Stomach (tissue), 19 donors: ENCODE measurements at places on chromosomes 7 and 10.
A peak's percentile ranks its signal among the peaks of the same experiment; 100 is the strongest.

GRCh38 chr7:124032369-124033094 lies at the start of gene TMEM229A:
TMEM229A (minus strand) TSS chr7:124033067; CDS start chr7:124033003, 64 bp downstream.
- DNase-seq: peak; percentile 83

DNA sequence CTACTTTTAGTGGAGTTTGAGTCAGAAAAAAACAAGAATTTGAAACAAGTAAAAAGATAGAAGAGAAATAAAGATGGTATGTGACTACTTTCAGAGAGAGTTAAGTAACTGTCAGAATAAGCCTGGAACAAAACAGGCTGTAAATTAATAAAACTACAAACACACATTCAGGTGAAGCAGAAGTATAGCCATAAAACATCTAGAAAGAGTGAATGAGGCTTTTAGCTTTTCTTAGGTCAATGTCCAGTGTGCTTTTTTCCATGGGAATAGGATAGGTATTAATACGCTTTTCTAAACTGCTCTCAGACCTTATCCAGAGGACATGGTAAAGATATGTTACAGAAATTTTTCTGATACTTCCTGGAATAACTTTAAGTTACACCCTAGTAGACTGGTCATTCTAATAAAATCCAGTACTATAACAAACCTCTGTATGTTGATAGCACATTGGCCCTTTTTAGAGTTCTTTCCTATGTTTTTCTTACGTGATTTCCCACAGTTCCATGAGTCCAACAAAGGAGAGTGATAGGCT lies 23.3 kb downstream of the TMEM106B start:
- DNase-seq: no peak

GRCh38 chr10:52879091-52879807 lies 106.7 kb upstream of the MBL2 start:
- DNase-seq: no peak

DNA sequence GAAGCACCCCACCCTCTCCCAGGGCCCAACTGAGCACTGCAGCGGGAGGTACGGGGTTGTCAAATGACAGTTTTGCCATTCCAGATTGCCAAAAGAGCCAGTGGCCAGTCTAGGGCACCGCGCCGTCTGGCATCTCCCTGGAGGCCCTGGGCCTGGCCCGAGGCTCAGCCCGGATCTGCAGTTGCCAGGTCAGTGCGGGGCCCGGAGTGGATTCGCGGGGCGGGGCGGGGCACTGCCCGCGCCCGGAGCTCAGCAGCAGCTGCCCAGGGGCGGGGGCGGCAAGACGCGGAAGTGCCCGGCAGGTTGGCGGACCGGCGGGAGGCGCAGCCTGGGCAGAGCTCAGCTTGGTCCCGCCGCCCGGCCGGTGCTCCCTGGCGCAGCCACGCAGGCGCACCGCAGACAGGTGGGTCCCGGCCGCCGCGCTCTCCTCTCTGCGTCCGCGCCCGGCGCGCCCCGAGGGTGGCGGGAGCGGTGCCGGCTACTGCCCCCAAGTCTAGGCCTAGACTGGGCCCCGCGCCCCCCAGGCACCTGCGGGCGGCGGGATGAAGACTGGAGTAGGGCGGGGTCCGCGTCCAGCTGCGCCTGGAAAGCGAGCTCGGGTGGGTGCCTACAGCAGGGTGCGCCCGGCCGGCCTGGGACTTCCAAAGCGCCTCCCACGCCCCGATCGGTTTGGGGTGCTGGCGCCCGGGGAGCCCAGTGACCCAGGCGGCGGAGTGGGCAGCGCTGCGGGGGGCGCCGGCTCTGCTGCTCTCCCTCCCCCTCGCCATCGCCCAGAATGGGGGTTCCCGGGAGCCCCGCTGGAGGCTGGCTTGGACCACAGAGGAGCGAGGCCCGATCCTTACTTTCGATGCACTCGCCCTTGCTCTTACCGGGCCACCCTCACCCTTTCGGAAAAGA lies at the start of gene IRF5:
IRF5 (plus strand) TSS at position 281 of the 897 bp plus-strand sequence. CDS start 4,155 bp downstream, outside the sequence.
- peak; percentile 80 for DNase-seq

DNA sequence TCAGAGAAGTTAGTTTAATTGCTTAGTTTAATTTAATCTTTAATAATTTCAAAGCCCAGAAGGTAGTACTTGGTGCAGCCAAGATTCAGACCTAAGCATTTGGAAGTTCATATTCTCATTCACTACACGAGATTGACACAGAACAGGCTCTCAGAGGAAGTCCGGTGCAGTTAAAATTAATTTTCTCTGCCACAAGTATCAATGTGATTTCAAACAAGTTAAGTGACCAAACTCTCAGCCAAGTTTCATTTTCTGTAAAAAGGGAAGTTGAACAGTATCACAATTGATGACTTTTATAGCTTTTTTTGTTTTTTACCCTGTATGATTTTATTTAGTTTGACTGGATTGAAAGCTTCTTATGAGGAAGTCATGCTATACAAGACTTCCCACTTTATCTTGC lies 1494.9 kb upstream of the LRRTM3 start:
- DNase-seq: no peak

DNA sequence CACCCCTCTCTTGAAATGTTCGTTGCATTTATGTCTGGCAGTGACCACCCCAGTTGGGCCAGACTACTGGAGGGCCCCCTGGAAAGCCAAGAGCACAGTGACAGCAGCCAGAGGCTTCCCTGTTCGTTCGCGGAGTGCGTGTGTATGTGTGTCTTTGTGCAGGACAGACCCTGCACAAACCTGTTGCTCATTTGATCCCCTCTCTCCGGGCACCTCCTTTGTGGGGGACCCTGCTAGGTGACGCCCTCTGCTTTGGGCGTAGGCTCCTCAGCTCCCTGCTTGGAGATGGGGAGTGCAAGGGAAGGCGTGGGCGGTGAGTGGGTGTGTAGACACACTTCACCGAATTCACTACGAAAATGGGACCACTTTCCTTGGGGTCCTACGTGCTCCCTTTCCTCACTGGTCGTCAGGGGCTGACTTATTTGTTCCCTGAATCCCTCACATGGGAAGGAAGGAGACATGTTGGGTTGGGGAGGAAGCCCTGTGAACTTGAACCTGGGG lies 38.7 kb downstream of the AGAP3 start:
- no peak for DNase-seq

DNA sequence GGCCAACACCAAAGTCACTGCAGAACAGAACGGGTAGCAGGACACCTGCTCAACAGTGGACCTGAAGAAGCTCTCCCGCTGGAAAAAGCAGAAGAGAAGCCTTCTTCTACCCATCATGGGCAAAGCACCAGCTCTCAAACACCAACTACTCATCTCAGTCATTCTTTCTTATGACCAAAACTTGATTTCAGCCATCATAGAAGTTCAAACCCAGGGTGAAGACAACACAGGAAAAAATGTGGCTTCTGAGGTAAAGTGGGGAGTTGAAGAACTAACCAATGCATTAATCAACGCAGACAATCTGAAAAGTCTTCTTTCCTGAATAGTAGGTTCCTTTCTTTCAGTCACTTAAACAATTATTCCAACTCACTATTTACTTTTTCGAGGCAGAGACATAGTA lies 83.3 kb downstream of the ELMO1 start:
- no peak for DNase-seq

DNA sequence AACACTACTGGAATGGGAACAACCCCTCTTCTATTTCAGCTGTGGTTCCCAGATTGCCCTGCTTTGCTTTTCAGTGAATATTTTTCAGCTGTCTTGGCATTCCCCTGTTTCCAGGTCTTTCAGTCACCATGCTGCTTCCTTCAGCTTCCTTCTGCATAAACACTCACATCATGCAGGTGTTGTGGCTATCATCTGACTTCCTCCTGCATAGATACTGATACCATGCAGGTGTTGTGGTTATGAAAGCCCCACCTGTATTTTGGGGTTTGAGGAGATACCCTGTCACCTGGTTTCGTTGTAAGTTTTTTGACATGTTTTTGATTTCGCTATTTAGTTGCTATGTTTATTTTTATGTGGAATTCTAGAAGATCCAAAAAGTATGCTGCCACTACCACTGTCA lies 71.5 kb downstream of the SLC35B4 start:
- no peak for DNase-seq

DNA sequence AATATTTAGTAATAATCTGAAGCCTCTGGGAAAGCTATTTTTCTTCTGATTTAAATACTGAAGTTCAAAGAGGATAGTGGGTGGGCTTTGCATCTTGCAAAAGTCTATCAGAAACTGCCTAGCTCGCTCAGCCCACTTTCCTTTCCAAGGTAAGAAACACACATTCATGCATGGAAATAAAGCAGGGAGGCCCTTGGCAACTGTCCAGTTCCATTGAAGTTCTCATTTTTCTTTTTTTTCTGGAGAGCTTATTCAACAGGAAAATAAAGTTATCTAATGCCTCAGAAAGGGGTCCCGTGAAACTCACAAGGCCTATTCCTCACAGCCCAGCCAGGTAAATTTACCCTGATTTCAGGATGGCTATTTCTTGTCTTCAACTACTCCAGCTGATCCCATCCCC lies 654.9 kb downstream of the KCNMA1 start:
- peak; percentile 35 for DNase-seq

- peak; percentile 29 for DNase-seq
Measured at GRCh38 chr7:77348371-77348813, 67.8 kb downstream of the GSAP start.

DNA sequence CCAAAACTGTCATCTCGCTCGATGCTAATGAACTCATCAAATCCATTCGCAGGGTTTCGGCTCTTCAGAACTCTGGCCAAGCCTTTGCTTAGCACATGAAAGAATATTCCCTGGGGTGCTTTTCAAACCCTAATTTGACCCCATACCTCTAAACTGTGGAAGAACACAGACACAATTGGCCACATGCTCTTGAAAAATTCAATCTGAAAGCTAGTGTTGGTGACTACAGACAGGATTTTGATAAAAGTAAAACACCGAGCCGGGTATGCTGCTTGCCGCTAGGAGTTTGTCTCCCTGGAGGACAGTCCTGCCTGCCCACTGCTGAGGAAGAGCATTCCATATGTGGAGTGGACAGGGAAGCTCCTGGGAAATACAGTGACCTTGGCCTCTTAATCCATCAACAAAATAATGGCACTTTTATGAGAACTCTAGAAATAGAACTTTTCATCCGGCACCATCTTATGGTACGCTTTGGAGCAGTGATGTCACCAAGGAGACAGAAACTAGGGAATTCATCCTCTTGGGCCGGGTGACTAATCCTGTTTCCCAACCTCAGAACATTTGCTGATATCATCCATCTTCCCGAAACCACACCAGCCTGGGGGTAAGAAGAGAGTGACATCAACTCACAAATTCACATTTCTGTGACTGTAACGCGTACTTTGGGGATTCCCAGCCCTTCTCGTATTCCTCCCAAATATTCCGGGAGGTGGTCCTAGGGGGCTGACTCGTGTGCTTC lies 34.2 kb downstream of the MTURN start:
- no peak for DNase-seq

DNA sequence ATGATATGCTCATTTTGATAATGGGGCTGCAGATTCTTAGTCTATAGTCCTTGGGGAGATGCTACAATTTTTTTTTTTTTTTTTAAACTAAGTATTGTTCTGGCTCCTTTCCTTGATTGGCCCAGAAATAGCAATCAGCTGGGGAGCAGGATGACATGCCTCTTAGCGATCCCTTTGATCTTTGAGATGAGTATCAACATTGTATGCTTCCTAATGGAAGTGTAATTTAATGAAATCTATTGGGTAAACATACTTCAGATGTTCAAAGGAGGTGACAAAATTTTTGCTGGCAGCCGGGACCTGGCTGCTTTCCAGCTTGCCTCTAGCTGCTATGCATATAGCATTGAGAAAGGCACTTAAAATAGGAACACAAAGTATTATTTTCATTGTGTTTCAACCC lies 43.5 kb downstream of the VTI1A start:
- peak; percentile 79 for DNase-seq

GRCh38 chr7:50795253-50795652 lies 12.6 kb upstream of the GRB10 start:
- DNase-seq: no peak

GRCh38 chr7:66315192-66315591 lies 110.1 kb downstream of the TPST1 start:
- DNase-seq: no peak

- DNase-seq: peak; percentile 55
Measured at GRCh38 chr7:106178593-106179134, 66.6 kb upstream of the SYPL1 start.

DNA sequence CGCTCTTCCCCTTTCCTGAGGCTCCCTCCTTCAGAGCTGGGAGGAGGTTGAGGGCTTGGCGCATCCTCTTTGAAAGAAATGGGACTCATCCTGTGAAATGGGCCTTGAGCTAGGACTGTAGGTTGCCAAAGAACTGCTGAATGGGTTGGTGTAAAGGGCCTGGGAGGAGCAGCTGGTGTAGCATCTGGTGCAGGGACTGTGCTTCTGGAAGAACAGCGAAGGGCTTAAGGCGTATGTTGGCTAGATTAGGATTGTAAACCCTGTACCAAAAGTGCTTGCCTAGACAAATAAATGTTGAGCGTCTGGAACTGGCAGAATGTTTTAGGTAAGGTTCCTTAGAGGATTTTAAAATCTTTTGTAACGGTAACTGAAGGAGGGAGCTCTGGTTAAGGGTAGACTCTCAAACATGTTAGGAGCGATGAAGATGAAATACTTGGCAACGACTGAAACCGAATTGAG lies 563 bp downstream of the STAM start:
- peak; percentile 72 for DNase-seq

- DNase-seq: no peak
Measured at GRCh38 chr7:151308256-151308655, 33.4 kb upstream of the NUB1 start.

DNA sequence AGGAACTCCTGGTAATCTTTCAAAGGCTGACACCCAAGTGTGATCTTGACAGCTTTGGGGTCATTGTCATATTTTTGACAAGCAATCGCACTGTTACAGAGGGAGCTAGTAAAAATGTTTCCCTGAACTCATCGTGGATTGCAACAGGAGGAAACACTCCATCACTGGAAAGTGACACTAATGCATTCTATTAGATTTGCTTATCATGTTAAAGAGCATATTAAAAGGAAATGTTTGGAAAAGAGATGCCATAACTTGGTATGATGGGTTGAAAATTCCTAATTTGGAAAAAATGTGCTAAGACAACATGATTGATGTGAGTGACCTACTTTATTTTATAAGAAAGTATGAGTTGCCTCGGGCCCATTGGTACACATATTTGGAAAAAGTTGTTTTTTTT lies 22.7 kb upstream of the EMX2 start:
- no peak for DNase-seq

DNA sequence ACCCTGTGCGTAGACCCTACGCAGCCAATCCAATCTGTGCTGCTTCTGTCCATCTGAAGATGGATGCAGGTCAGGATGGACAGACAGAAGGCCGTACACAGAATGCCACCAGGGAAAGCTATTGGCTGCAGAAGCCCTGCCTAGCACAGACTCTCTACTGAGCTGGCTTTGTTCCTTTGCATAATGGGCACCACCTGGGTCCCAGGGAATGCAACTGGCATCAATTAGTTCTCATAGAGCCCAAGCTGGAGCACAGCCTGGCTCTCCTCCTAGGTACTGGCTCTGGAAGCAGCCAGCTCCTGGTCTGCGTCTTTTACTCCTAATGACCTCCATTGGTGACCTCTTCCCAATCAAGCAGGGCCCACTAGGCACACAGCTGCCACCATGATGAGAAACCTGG lies 26.8 kb upstream of the CACUL1 start:
- DNase-seq: no peak

- peak; percentile 43 for DNase-seq
Measured at GRCh38 chr7:149496642-149497391, 792 bp downstream of the ZNF746 start.

GRCh38 chr7:121211253-121211652 lies 117.5 kb upstream of the WNT16 start:
- DNase-seq: no peak

GRCh38 chr10:77889277-77889903 lies 37.2 kb downstream of the DLG5 start:
- peak; percentile 89 for DNase-seq
